ENCODE measurements at places on chromosomes 16 and 17.

DNA sequence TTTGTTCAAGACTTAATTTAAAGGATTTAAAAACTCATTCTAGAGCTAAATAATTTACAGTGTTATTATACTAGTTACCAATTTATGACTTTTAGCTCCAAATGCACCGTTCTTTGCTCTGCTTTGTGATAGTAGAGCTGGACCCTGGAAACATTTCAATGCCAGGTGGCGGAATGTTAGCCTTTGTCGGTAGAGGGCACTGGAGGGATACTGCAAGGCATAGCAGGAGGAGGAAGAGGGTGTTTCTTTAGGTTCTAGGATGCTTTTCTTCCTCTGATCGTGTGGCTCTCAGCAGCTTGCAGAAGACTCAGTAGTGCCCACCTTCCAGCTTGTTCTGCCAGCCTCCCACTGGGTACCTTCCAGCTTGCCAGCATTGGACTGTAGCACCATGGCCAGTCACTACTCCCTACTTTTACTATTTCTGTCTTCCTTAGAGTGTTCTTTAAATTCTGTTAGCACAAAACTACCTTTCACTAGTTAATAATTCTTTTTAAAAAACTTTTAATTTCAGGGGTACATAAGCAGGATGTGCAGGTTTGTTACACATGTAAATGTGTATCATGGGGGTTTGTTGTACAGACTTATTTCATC lies 325.3 kb downstream of the UTP18 start:
- peak; percentile 28 for DNase-seq

GRCh38 chr17:2054262-2054511 lies 716 bp upstream of the HIC1 start:
- no peak for DNase-seq

DNA sequence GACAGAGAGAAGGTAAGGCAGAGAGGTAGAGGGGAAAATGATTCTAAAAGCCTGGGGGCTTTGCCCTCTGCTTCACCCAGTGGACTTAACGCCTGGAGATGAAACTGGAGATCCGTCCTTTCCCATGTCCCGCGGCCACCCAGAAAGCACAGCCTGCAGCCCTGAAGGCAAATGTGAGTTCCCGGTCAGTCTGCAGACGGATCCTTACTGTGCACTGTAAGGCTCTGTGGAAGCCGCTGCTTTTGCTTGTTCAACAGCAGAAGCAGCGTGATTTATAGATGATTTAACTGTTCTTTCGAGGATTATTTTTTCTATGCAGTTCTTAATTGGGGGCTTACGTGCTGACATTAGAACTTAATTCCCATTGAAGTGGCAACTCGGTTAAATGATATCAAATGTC lies 290.4 kb downstream of the FOXL1 start:
- DNase-seq, result no peak

- DNase-seq, result no peak
These were observed 118.2 kb downstream of the CDK5R1 start for GRCh38 chr17:32604966-32605365.

DNA sequence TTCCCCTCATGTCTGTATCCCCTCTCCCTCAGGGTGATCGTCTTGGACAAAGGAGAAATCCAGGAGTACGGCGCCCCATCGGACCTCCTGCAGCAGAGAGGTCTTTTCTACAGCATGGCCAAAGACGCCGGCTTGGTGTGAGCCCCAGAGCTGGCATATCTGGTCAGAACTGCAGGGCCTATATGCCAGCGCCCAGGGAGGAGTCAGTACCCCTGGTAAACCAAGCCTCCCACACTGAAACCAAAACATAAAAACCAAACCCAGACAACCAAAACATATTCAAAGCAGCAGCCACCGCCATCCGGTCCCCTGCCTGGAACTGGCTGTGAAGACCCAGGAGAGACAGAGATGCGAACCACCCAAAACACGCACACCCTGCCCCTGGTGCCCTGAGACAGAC lies 82.2 kb downstream of the ABCC6 start:
- DNase-seq, result no peak

DNA sequence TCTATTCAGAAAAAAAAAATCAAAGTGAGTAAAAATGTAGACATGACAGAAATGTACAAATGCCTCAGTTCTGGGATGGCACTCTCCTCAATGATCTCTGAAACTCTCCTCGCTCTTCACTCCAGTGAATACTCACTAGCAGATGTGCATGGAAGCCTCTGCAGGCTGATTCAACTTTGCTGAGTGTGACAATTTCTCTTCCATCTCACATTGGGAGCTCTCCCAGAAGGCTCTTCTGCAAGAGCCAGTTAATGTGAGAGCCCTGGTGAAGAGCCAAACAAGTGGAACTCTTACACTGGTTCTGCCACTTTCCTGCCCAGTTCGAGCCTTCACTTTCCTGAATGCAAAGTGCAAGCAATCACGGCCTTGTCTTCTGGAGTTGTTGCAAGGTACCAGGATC lies 147.1 kb upstream of the IRX6 start:
- DNase-seq, result no peak

DNA sequence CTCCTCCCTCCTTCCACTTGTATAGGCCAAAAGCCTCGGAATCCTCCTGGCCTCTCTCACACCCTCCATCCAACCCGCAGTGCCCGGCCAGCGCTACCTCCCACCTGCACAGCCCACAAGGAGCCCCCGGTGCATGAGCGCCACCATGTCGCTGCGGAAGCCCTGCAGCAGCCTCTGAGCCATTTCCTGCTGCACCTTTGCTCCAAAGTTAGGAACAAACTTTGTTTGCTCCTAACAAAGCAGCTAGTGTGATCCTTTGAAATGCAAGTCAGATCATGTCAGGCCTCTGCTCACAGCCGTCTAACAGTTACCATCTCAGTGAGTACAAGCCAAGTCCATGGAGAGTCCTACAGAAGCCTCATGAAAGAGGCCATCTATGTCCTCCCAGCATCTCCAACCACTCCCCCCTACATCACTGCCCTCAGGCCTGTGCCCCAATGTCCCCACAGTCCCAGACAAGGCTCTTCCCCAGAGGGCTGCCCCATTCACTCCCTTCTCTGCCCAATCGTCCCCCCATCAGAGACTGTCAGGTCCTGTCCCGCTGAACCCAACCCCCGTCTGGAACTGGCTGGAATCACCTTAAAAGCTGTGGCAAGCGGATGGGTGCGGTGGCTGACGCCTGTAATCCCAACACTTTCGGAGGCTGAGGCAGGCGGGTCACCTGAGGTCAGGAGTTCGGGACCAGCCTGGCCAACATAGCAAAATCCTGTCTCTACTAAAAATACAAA lies 7.5 kb downstream of the DCAKD start:
- DNase-seq, result no peak
